Mucosa of gallbladder (tissue), 1 donor: ENCODE measurements at places on chromosomes 1 and 21. TPM values are rescaled to one million over a fixed set of nuclear protein-coding genes. Genes with fewer than 3 reads are reported as not detected.

- no peak for DNase-seq
Observed at GRCh38 chr21:28627691-28628090, 365.0 kb downstream of the LTN1 start.

GRCh38 chr1:84940481-84940880, 47.5 kb upstream of the LPAR3 start:
- DNase-seq: no peak

DNA sequence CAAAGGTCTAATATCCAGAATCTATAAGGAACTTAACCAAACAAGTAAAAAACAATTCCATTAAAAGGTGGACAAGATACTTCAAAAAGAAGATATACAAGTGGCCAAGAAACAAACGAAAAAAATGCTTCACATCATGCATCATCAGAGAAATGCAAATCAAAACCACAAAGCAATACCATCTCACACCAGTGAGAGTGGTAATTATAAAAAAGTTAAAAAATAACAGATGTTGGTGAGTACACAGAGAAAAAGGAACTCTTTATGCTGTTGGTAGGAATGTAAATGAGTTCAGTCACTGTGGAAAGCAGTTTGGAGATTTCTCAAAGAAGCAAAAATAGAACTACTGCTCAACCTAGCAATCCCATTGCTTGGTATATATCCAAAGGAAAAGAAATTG, 218.6 kb downstream of the SLC44A5 start:
- DNase-seq: no peak

- no peak for DNase-seq
Observed at GRCh38 chr1:223215026-223215425, 72.0 kb upstream of the TLR5 start.

GRCh38 chr1:227489572-227489971, 73.8 kb upstream of the ZNF678 start:
- no peak for DNase-seq

Gene MNDA
- 3.8 TPM for total RNA-seq

Gene SYCP1
- total RNA-seq: not detected

Gene BRINP2
- 0.46 TPM for total RNA-seq
